ENCODE measurements at places on chromosomes 1 and 21. TPM values are rescaled to one million over a fixed set of nuclear protein-coding genes. Genes with fewer than 3 reads are reported as not detected.

KRTAP21-2 gene
- total RNA-seq, result not detected

GRCh38 chr1:145977486-145978470 is 13.3 kb downstream of the POLR3GL start:
- peaks cover 11% of the 10 kb centered on the region for H3K4me1 ChIP-seq
- peak overlapping the region; percentile 90 for H3K27ac ChIP-seq
- DNase-seq, result no peak
- H3K27me3 ChIP-seq, result no peaks in the 10 kb centered on the region

DNA sequence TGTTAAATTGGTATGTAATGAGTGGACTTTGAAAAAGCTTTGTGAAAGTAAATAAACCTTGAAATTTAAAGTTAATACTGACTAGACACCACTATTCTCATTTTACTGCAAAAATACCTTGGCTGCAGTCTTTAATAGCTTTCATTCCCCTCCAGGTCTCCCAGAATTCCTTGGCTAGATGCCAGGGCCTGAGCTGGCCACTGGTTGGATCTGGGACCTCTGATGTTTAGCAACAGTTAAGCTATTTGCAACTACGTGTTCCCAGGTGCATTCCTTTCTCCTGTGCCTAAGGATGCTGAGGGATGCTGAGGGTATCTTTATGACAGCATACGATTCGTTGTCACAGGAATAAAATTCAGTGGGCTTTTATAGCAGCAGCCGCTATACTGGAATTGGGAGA is 938.7 kb downstream of the TTLL7 start:
- no peak overlapping the region for H3K4me3 ChIP-seq
- no peaks in the 10 kb centered on the region for H3K36me3 ChIP-seq
- no peak for DNase-seq

SPRR2F gene
- not detected for total RNA-seq

DNA sequence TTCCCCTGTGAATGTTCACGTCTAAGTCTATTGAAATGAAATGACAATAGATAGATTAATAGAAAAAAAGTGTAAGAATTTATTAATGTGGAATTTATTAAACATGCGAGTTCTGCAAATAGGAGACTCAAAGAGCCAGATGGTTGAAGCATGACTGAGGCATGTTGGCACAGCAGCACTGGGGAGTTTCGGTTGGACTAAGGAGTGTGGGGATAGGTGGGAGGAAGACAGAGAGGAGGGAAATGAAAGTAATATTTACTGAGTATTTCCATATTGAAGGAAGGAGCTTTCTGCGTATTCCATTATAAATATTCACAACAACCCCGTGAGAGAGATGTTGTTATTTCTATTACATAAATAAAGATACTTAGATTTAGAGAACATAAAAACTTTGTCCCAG is 79.5 kb upstream of the ZNF644 start:
- H3K27ac ChIP-seq, result no peak overlapping the region
- H3K4me3 ChIP-seq, result no peak overlapping the region
- no peak for DNase-seq
- H3K36me3 ChIP-seq, result no peaks in the 10 kb centered on the region
- no peaks in the 10 kb centered on the region for H3K27me3 ChIP-seq

DNA sequence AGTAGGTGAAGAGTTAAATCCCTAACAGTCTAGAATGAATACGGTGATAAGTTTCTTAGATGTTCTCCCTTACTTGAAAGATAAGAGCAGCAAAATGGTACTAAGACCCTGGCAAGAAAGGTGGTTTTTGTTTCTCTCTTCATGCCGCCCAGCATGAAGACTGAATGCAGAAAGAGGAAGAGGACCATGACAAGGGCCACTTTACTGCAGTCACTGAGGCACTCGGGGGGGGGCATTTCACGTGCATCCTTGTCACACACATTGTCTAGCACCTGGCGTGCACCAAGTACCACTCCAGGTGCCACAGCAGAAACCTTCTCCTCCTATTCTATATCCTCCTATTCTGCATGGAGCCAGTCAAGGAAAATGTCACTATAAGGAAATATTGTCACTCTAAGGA is 222.0 kb downstream of the TOMM20 start:
- no peaks in the 10 kb centered on the region for H3K36me3 ChIP-seq
- no peak overlapping the region for H3K4me3 ChIP-seq
- no peak overlapping the region for H3K27ac ChIP-seq
- no peak for DNase-seq
- no peaks in the 10 kb centered on the region for H3K27me3 ChIP-seq

CLEC20A gene
- total RNA-seq, result not detected

DNA sequence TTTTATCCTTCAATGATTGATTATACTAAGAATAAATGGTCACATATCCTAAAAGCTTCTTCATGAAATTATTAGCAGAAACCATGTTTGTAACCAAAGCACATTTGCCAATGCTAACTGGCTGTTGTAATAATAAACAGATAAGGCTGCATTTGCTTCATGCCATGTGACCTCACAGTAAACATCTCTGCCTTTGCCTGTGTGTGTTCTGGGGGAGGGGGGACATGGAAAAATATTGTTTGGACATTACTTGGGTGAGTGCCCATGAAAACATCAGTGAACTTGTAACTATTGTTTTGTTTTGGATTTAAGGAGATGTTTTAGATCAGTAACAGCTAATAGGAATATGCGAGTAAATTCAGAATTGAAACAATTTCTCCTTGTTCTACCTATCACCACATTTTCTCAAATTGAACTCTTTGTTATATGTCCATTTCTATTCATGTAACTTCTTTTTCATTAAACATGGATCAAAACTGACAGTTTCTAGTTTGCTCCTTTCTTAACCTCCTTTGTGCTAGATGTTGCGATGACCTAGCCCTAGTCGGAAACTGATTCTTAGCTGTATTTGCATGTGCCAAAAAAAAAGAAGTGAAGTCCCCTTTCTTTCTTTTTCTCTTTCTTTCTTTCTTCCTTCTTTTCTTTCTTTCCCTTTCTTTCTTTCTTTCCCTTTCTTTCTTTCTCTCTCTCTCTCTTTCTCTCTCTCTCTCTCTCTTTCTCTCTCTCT is 45.1 kb downstream of the MAP3K7CL start:
- H3K27me3 ChIP-seq, result no peaks in the 10 kb centered on the region
- DNase-seq, result peak; percentile 61

- no peak overlapping the region for H3K27ac ChIP-seq
- DNase-seq, result no peak
- H3K4me3 ChIP-seq, result no peak overlapping the region
Measured at GRCh38 chr1:37714689-37715088, 22.4 kb downstream of the CDCA8 start.

DNA sequence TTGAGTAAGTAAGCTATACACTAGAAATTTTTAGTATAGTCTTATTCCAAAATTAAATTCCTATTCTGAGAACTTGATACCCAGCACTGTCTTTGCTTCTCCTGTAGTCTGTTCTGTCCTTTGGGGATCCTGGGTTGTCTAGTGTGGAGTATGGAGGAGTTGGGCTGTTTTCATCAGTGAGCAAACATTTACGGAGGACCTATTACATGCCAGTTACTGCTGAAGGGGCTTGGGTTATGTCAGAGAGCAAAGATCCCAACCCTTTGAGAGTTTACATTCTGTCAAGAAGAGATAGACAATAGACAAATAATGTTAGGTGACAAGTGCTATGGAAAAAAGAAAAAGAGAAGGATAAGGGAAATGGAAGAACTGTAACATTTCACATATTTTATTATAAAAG is 9.0 kb downstream of the TRAPPC10 start:
- no peaks in the 10 kb centered on the region for H3K27me3 ChIP-seq
- no peak for DNase-seq
- peaks cover 11% of the 10 kb centered on the region for H3K4me1 ChIP-seq
- no peak overlapping the region for H3K4me3 ChIP-seq
- H3K36me3 ChIP-seq, result no peaks in the 10 kb centered on the region

CLCN6 gene
- total RNA-seq, result 16.5 TPM

DNA sequence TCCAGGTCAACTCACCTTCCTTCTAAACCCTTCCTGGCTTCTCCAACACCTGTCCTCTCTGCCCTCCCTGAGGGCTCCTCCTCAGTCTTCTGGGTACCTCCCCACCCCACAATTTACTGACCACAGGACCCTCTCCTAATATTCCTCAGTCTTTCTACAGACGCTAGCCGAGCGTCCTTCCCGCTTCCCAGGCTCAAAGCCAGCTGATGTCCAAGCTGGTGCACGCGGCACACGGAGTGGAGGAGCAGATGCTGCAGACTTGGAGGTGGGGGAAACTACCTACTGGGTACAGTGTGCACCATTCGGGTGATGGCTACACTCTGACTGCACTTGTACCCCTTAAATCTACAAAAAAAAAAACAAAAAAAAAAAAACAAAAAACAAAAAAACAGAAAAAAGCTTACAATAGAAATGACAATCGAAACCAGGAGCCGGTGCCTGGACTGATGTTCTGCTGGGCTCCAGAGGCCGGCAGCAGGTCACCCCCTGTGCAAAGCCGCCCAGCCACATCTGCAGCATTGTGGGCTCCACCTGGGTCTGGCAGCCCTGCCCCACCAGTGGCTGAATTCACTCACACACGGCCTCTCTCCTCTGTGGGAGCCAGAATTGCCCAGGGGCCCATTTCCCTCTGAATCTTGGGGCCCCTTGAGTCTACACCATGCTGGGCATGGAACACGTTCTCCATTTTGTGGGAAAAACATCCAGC is 7.0 kb downstream of the TRIM11 start:
- H3K36me3 ChIP-seq, result peaks cover 81% of the 10 kb centered on the region
- H3K4me3 ChIP-seq, result no peak overlapping the region
- H3K4me1 ChIP-seq, result peaks cover 4% of the 10 kb centered on the region
- H3K27me3 ChIP-seq, result no peaks in the 10 kb centered on the region
- no peak for DNase-seq

DNA sequence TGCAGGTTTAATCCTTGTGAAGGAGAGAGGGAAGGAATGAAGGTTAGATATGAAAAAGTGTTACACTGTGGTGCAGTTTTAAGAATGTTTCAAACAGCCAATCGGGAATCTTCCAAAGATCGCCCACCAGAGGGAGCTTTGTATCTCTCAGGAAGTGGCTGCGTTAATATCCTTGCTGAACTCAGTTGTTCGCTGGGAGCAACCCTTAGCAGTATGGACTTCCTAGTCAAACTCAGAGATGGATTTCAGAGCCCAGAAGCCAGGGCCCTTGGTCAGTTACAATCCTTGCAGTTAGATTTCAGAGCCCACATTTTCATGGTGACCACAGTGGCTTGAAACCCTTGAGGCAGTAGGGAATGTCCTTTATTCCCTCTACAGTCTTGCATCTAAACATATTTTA is 136.2 kb downstream of the NTNG1 start:
- no peak overlapping the region for H3K4me3 ChIP-seq
- H3K27me3 ChIP-seq, result no peaks in the 10 kb centered on the region
- H3K36me3 ChIP-seq, result no peaks in the 10 kb centered on the region
- DNase-seq, result peak; percentile 44
- no peaks in the 10 kb centered on the region for H3K4me1 ChIP-seq

GRCh38 chr1:22878626-22879025 is 94.0 kb downstream of the LACTBL1 start:
- peaks cover 63% of the 10 kb centered on the region for H3K36me3 ChIP-seq
- H3K4me1 ChIP-seq, result peaks cover 14% of the 10 kb centered on the region
- H3K27ac ChIP-seq, result no peak overlapping the region
- no peaks in the 10 kb centered on the region for H3K27me3 ChIP-seq
- DNase-seq, result no peak

PADI1 gene
- 0.39 TPM for total RNA-seq

All from spinal cord (tissue), 10 donors.